ENCODE measurements at places on chromosomes 7 and 10.
A peak's percentile ranks its signal among the peaks of the same experiment; 100 is the strongest.

- DNase-seq: no peak
These were observed 61.3 kb downstream of the KIAA1549 start for GRCh38 chr7:138919911-138920310.

DNA sequence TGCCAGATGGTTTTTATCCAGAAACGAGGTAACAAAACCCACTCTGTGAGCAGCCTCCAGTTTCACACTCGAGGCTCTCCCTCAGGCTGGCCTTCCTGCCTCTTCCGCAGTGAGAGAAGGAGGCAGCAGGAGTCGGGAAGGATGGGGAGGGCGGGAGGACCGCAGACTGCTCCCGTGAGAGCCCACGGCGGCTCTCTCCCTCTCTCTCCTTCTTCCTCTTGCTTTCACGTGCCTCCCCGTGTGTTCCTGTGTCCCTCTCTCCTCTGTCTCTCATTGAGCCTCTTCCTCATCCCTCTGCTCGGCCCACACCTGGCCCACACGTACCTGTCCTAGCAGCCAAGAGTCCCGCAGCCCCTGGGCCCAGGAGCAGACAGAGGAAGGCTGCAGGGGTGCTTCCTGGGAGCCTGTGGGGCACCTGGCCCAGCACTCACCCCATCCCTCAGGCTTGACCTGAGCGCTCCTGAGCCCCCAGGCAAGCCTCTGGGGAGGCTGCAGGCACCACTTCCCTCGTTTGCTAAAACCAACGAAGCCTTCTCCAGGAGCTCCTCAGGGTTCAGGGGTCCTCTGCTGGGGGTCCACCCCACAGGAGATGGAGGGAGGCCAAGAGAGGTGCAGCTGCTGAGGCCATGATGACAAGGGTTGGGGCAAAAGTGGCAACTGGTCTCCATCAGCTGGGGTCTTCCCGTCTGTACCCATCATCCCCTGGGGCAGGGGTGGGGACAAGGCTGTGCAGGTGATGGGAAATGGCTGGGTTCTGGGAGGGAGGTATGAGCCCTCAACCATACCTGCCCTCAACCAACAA, 13.6 kb downstream of the SPOCK2 start:
- DNase-seq: no peak

GRCh38 chr7:798921-799470, 33.3 kb upstream of the SUN1 start:
- no peak for DNase-seq

GRCh38 chr7:102931757-102932156, 19.0 kb downstream of the LRRC17 start:
- DNase-seq: no peak

GRCh38 chr7:129607471-129608120, 3.9 kb upstream of the NRF1 start:
- peak; percentile 26 for DNase-seq

GRCh38 chr10:80471001-80471400, 16.9 kb downstream of the TSPAN14 start:
- DNase-seq: no peak

- DNase-seq: no peak
These were observed 183.3 kb downstream of the SGMS1 start for GRCh38 chr10:50440489-50440888.

- DNase-seq: no peak
These were observed 15.6 kb downstream of the MDFIC start for GRCh38 chr7:114937446-114937845.

DNA sequence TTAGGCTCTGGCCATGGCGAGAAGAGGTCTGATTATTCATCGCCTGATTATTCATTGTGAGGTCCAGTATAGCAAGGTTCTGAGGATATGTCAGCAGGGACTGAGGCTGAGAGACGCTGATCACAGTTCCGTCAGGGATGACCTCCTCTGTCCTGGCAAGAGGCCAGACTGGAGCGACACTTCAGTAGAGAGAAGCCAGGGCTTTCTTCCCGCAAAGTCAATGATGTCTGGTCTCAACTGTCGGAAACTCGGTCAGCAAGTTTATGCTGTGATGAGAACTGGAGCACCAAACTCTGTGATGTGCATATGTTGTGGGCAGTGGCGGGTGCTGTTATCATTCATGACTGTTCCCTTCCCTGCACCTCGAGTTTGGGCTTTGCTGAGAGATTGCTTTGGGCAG, 29.0 kb upstream of the GNA12 start:
- no peak for DNase-seq

GRCh38 chr10:13840036-13840435, 253.3 kb downstream of the PRPF18 start:
- no peak for DNase-seq

DNA sequence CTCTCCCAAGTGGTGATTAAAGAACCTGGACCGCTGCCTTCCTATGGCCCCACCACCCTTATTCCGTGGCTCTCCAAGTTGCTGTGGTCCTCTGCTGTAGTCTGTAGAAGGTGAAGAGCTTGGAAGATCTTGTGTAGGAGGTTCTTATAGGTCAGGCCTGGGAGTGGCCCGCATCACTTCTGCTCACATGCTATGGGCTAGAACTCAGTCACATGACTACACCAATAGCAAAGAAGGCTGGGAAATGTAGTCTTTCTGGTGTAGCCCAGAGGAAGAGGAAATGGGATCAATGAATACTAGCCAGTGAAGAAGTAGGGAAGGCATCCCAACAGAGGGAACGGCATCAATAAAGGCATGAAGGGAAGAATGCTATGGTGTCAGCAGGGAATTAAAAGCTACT, 41.3 kb upstream of the AOAH start:
- no peak for DNase-seq

DNA sequence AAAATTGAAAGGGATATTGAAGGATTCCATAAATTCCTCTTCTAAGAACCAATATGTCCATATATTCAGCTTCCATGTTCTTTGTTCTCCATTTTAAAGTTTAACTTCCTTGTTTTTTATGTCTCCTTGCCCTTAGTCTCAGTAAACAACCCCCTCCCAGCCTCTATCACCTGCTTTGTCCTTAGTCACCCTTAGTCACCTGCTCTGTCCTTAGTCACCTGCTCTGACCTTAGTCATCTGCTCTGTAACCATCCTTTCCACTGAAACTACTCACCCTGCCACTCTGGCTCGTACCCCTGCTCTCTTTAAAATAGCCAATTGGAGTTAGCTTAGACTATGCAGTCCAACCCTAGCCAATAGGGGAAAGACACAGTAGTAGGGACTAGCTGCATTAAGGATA, 136.2 kb upstream of the TMEM106B start:
- DNase-seq: no peak
